Left renal pelvis (tissue), 4 donors: ENCODE measurements at places on chromosomes 7 and 10.

DNA sequence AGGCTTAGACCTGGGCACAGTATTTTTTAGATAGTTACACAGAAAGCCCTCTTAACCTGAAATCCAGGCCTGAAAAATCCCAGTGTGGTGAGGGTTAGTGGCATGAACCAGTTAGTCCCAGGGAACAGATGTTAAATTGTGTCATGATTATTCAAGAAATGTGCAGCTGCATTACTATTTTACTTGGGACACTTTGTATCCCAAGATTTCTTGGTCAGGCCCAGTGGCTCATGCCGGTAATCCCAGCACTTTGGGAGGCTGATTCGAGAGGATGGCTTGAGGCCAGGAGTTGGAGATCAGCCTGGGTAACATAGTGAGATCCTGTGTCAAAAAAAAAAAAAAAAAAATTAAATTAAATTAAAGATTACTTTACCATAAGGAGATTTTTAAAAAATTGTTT, 36.0 kb upstream of the OTUD1 start:
- no peak for DNase-seq

GRCh38 chr10:36003031-36003600, 361.0 kb upstream of the FZD8 start:
- no peak for DNase-seq

DNA sequence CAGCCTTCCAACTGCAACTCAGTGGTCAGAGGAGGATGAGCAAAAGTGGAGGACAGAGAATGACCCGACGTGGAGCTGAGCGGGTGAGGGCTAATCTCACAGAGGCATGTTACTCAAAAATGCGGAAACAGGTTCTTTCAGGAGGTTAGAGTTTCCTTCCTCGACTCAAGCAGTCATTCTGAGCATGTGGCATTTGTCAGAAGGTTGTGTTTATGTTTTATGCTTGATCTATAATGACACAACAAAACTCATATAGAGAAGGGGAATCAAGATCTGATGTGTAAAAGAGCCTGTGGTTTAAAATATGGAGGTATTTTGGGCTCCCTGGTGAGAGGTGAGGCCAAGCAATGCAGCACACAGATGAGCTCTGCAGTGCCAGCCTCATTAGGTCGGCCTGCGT, 311.4 kb downstream of the ADARB2 start:
- no peak for DNase-seq

- DNase-seq: no peak
These were observed 174.1 kb downstream of the AHR start for GRCh38 chr7:17472518-17472917.

- no peak for DNase-seq
These were observed 24.1 kb upstream of the TRIM8 start for GRCh38 chr10:102620138-102620590.

DNA sequence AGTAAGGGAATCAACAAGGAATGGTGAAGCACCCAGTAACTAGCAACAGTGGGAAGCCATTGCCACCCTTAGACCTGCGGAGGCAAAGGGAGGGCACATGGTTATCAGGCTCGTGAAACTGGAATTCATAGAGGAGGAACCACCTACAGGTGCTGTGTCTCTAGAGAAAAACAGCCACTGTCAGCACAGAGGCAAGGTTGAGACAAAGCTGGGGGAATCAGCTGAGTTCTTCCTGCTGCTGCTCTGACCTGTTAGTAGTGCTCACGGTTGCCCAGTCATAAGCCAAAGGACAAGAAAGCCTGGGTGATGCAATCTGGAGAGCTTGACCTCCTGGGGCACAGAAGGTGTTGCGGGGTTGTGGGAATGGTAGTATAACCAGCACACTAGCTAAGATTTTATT, 110.1 kb downstream of the TPST1 start:
- DNase-seq: no peak

GRCh38 chr10:129371541-129371940, 95.5 kb upstream of the MGMT start:
- no peak for DNase-seq

- DNase-seq: no peak
These were observed 46.2 kb downstream of the CPVL start for GRCh38 chr7:29099896-29100847.

GRCh38 chr10:130927157-130927556, 384.4 kb downstream of the TCERG1L start:
- DNase-seq: no peak

- no peak for DNase-seq
These were observed 42.0 kb downstream of the GALNT17 start for GRCh38 chr7:71173955-71174354.

GRCh38 chr7:137094-137891, 55.1 kb upstream of the FAM20C start:
- no peak for DNase-seq

- DNase-seq: no peak
These were observed 266.4 kb upstream of the FZD8 start for GRCh38 chr10:35908451-35908850.

DNA sequence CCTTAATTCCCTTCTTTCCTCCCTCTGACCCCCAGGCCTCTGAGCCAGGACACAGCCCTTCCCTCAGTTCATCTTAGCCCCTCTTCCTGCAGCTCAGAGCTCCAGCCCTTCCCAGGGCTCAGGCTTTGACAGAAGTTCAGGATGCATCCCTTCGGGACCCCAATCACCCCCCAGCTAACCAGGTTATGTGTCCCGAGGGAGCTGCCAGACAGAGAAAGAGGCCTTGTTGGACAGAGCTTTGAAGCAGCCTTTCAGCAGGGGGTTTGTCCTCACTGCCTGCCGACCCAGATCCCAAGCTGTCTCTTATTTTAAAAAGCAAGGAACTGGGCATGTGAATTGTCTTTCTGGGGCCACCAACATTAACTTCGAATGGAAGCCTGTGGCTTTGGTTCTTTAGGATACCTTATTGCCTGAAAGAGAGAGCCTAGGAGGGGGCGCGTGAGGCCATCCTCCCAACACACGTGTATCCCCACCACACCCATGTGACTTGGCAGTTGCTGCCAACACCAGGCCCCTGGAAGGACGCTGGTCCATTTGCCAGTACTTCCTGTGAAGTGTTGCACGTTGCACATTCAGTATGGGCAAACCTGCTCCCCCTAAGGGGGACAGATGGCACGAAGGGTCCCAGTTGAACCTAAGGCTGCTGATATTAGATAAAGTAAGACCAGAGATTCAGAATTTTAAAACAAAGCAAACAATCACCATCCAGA, 858 bp downstream of the CCDC136 start:
- DNase-seq: no peak

DNA sequence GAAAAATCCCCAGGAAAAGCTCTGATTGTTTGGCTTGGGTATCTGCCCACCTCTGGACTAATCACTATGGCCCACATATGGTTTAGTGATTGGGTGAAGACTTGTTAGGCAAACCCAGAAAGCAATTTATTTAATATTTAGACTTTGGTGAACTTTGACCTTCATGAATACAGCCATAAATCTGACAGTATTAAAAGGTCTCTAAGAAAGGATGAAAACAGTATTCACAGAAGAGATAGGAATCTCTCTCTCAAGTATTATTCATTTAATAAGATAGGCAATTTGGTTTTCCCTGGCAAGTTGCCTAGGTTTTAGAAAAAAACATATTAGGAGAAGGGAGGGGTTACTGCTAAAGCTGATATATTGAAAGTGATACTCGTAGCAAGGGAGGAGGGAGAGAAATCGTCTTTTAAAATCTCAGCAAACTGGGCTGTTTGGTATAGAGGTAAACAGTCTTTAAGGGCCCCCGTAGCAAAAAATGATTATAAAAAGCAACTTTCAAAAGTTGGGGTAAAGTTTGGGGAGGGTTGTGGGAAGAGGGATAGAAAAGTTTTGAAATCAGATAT, 57.1 kb downstream of the LSMEM1 start:
- DNase-seq: no peak

GRCh38 chr7:47739891-47740290, 158.0 kb upstream of the TNS3 start:
- DNase-seq: no peak

- DNase-seq: no peak
These were observed 1.9 kb upstream of the INSYN2A start for GRCh38 chr10:127198307-127198706.

DNA sequence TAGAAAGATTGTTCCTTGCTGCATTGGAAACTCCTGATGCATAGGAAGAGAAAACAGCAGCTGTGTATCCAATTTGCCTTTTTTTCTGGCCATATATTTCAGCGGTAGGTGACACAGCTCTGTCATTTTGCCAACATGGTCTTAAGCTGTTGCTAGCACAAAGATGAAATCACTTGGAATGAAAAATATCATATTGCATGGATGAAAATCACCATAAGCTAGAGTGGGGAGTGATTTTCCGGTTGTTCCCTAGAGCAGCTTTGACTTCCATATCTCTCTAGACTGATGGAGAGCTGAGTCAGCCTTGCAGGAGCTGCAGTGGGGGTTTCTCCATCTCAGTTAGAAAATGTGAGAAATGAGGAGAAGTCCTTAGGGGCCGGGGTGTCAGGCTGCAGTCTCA, 38.3 kb upstream of the BTBD16 start:
- peak; percentile 39 for DNase-seq

DNA sequence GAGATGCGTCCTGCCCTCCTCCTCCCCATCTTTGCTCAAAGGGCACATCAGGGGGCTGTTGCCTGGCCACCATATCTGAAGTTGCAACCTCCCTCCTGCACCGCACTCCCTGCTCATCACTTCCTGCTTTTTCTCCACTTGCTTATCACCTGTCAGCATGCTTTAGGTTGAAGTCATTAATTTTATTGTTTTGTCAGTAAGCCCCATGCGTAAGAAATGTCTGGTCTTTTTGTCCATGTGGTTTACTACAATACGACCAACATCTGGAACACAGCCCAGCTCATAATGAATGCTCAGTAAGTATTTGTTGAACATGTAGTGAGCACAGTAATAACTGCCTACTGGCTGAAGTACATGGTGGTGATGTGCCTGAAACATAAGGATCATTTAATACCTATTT, 71.6 kb upstream of the GJD4 start:
- DNase-seq: no peak

GRCh38 chr10:3043512-3044368, 23.6 kb upstream of the PFKP start:
- no peak for DNase-seq

DNA sequence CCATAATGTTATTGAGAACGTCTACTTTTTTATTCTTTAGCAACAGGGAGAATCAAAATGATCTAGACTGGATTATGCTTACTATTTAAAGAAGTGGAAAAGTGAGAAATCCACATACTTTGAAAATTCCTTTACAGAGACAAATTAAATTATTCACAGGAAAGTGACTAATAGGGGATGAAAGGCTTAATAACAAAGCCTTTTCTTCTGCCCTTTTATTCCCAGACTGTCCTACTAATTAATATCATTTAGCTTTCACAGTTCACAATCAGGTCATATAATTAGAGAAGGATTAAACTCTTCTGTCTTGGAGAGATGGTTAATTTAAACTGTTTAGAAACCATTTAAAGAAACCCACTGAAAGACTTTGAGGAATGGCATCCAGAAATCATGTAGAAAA, 58.8 kb downstream of the ARL4A start:
- no peak for DNase-seq

GRCh38 chr10:34415039-34415438, 400.1 kb downstream of the PARD3 start:
- no peak for DNase-seq

DNA sequence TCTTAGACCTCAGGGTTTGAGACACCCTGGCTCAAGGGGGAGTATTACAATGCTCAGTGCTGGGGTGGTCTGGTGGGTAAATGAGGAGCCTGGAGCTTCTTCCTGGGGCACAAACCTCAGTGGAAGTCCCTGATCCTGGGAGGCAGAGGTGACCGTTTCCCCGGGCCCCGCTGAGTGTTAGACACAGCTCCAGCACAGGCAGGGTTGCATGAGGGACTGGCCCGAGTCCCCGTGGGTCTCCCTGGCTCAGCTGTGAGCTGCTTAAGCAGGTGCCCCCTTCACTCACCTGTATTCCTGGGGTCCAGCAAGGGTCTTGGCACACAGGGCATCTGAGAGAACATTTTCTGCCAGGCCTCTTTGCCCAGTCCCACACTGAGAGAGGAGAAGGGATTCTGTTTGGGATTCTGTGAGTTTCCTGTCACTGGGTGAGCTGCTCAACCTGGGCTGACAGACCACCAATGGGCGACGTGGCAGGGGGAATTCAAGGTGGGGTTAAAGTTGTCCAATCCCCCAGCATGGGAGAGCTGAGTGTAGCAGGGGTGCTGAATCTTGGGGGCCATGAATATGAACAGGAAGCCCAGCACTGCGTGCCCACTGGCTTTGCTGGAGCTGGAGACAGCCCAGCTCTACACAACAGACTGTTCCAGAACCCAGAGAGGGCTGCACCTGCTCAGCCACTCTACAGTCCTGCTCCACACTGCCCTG, 29.9 kb downstream of the DDIT4 start:
- DNase-seq: no peak

GRCh38 chr10:43685744-43686143, 37.1 kb upstream of the ZNF32 start:
- no peak for DNase-seq

GRCh38 chr10:86712317-86712707, 44.0 kb downstream of the LDB3 start:
- DNase-seq: no peak

DNA sequence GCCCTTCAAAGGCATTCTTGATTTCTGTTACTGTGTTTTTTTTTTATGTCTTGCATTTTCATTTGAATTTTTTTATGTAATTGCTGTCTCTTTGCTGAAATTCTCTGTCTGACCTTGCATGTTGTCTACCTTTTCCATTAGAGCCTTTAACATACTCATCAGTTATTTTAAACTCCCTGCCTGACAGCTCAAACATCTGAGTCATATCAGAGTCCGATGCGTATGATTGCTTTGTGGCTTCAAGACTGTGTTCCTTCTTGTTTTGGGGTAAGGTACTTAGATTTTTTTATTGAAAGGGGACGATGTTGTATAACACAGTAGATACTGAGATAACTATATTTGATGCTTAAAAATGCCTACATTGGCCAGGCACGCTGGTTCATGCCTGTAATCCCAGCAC, 9.7 kb upstream of the TARP start:
- DNase-seq: no peak

DNA sequence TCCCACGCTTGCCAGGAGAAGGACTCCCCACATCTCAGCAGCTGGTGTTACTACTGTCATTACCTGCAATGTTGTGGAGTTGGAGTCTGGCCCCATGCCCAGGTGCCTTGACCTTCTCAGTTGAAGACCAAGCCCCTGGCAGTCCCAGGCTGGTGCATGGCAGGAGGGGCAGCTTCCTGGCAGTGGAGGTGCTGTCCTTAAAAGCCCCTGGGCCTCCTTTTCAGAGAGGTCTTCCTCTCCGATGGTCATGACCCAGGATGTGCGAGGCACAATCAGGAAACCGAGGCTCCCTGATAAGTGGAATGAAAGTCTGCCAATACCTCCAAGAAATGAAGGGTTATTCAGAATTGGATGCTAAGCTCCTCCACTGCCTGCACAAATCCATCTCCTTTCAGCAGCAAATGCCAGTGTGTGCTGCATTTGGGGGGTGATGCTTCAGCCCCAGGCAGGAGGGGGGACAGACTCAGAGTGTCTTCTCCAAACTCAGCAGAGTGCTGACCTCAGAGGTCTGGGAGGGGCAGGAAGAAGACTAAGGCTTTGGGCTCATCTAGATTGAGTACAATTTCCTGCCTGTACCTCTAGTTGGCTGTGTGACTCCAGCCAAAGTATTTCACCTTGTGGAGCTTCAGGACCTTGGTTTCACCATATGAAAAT, 97.0 kb upstream of the DDC start:
- no peak for DNase-seq
